ENCODE measurements at places on chromosomes 4 and X. TPM values are rescaled to one million over a fixed set of nuclear protein-coding genes. Genes with fewer than 3 reads are reported as not detected.

The GAGE12C gene
- not detected for total RNA-seq

The NSUN7 gene
- total RNA-seq: not detected

The STARD8 gene
- 33.3 TPM for total RNA-seq

The MAGEA9B gene
- total RNA-seq: not detected

The TEC gene
- 1.8 TPM for total RNA-seq

The NAT8L gene
- under 0.01 TPM for total RNA-seq
